Sciatic nerve (tissue), 2 donors: ENCODE measurements at places on chromosomes 2 and 18.

DNA sequence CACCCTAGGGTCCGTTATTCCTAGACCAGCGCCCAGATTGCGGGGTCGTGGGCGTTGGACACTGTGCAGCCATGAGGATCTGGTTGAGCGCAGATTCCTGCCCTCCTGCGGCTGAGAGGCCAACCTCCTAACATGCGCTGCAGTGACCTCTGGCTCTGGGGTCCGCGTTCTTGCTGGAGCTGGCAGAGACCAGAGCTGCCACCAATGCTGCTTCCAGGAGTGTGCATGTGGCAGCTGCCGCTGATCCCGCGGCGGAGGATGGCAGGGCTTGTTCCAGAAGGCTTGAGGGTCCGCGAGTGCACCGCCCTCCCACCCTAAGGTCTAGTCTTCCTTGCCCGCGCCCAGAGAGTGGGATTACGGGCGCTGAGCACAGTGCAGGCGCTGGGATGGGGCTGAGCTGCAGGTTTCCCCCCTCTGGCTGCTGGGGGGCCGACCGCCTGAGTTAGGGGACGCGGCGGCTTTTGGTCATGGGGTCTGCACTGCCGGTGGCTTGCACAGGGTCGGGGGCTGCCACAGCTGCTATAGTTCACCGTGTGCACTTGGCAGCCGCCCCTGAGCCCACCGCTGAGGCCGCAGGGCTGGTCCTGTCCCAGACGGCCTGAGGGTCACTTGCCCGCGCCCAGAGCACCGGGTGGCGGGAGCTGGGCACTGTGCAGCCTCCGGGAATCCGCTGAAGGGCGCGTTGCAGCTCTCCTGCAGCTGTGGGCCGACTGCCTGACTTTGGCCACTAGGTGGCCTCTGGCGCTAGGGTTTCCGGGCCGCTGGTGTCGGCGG lies 145.9 kb downstream of the CCDC74A start:
- peak; percentile 89 for DNase-seq

DNA sequence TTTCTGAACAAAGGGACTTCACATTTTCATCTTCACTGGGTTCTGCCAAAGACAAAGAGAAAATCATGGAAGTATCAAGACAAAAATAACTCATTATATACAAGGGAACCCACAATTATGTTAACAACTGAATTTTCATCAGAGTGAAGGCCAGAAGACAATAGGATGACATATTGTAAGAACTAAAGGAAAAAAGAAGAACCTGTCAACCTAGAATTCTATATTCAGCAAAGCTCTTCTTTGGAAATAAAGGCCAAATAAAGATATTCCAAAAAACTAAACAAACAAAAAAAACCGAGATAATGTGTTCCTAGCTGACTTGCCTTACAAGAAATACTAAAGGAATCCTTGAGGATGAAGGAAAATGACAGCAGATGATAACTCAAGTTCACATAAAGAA lies 10.3 kb upstream of the ZCCHC2 start:
- DNase-seq, result no peak

GRCh38 chr18:72181241-72181764 lies 362.8 kb downstream of the CBLN2 start:
- no peak for DNase-seq

- DNase-seq, result no peak
Observed at GRCh38 chr18:24660956-24661355, 200.5 kb downstream of the HRH4 start.

- no peak for DNase-seq
Observed at GRCh38 chr2:8217468-8218030, 464.3 kb upstream of the ID2 start.

GRCh38 chr2:101961338-101962191 lies 30.2 kb upstream of the IL1R2 start:
- DNase-seq, result peak; percentile 85

- DNase-seq, result no peak
Observed at GRCh38 chr2:217593732-217594131, 409.1 kb downstream of the TNS1 start.

GRCh38 chr2:29865512-29865911 lies 55.9 kb downstream of the ALK start:
- no peak for DNase-seq

- no peak for DNase-seq
Observed at GRCh38 chr18:8153887-8154583, 455.2 kb upstream of the RAB12 start.

GRCh38 chr2:10234409-10235094 lies 68.2 kb upstream of the HPCAL1 start:
- DNase-seq, result no peak

DNA sequence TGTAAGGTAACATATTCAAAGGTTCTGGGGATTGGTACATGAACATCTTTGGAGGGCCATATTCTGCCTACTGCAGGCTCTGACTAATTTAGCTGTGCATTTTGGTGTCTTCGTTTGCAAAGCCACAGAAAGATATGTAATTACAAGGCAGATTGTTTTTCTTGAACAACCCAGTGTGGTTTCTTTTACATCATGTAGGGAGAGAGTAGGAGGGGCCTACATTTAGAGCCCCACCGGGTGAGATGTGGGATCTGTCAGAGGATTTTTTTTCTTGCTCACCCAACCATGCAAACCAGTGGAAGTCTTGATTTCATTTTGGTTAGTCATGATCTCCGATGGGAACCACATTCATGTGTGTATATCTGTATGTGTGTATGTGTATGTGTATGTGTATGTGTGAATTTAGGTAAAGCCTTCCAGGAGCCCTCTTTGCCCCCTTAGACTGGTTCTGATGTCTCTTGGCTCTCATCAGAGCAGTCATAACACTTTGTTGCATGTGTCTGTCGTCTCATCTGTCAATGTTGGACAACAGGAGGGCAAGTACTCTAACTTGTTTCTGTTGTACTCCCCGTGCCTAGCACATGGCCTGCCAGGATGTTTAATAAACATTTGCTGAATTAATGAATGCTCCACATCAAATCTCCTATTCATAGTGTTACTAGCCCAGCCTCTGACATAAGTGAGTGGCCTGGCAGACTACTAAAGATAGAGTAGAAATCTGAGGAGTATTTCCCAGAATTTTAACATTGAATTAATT lies 239.9 kb downstream of the MTX2 start:
- no peak for DNase-seq

DNA sequence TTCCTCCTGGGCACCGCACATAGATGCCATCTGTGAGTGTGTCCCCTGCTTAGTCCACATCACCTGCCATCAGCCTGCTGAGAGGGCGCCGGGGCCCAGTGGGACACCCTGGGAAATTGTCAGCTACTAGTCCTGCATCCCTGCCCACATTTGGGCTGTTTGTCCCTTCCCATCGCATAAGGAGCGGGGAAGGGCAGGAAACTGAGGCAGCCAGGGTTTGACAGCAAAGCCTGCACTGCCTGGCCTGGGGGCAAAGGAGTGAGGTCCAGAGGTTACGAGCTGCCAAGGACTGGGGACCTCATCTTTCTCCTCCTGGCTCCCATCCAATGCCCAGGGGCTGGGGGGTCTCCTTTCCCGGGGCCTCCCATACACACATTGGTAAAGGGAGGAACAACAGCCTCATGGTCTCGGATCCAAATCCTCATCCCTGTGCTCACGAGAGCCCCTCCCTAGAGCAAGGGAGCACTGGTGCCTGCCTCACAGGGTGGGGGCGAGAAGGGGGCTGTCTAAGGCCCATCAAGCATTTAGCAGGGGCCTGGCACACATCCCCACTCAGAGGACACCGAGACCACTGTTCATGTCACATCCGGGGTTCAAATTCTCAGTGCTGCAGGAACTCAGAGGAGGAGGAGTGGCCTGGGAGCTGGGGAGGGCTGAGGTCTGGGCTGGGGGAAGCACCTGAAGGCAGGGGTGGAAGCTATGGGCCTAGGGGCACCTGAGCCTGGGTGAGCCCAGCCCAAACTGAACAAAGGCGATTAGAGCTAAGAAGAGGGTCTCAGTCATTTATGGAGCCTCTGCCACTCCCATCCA lies 113.8 kb downstream of the SMAD7 start:
- no peak for DNase-seq
